ENCODE measurements at places on chromosomes 5 and 9.

- DNase-seq = no peak
These were observed 4.9 kb downstream of the AKNA start for GRCh38 chr9:114382699-114383520.

DNA sequence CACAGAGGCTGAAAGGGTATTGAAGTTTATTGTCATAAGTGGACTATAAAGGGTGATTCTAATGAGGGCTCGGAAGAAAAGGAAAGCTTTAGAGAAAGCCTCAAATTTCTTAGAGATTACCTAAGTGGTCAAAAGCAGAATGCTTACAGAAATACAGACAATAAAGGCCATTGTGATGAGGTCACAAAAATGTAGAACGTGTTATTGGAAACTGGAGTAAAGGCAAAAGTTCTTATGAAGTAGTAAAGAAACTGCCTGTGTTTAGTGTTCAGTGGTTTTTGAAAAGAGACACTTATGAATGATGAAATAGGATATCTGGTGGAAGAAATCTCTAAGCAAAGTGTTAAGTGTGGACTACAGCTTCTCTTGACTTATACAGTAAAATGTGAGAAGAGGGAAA lies 726.9 kb downstream of the DNAH5 start:
- DNase-seq = no peak

GRCh38 chr5:169347786-169348185 lies 46.8 kb upstream of the SLIT3 start:
- DNase-seq = no peak

GRCh38 chr9:89409466-89409865 lies 88.4 kb downstream of the SEMA4D start:
- DNase-seq = no peak

- DNase-seq = peak; percentile 29
These were observed 21.5 kb downstream of the TNFSF8 start for GRCh38 chr9:114908805-114909448.

GRCh38 chr9:89597711-89598362 lies 7.0 kb upstream of the GADD45G start:
- peak; percentile 58 for DNase-seq

DNA sequence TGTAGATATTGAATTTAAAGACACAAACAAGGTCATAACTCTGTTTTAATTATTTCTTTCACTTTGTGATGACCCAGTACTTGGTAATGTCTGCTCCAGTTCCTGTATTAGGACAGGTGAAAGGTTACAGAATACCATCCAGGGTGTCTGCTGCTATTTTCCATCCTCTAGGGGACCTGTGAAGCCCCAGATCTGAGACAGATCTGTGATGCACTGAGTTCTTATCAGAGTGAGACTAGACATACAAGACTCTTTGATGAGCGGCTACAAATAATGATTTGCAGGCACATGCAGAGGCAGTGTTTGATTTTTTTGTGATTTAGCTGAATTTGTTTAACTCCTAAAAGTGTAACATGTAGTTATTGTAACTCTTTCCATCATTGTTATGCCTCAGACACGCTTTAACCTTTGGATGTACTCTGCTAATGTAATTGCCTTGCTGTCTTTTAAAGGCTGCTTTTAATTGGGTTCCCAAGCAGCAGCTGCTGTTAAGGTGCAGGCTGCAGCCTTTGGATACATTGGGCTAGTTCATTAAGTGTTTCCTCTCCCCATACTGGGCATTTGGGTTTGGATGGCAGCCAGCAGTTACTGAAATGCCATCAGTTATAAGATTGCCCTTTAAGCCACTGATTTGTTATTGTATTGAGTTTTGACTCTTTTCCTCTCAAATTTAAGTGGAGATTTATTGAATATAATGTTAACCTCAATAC lies 63.3 kb downstream of the RASGRF2 start:
- DNase-seq = no peak

- no peak for DNase-seq
These were observed 327.1 kb upstream of the NUDT12 start for GRCh38 chr5:103889500-103890209.

- no peak for DNase-seq
These were observed 87.5 kb downstream of the TRIM32 start for GRCh38 chr9:116774421-116775180.

GRCh38 chr9:95980262-95981125 lies 105.0 kb downstream of the ERCC6L2 start:
- no peak for DNase-seq

DNA sequence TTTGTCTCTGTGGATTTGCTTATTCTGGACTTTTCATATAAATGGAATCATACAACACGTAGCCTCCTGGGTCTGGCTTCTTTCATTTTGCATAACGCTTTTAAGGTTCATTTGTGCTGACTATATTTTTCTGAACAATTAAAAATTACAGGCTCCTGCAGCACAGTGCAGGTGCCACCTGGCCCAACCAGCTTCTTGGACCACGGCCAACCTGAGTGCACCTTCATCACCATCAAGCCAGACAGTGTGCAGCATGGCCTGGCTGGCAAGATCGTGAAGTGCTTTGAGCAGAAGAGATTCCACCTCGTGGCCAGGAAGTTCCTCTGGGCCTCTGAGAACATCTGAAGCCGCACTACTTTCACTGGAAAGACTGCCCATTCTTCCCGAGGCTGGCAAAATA lies 53.5 kb upstream of the COL15A1 start:
- no peak for DNase-seq

DNA sequence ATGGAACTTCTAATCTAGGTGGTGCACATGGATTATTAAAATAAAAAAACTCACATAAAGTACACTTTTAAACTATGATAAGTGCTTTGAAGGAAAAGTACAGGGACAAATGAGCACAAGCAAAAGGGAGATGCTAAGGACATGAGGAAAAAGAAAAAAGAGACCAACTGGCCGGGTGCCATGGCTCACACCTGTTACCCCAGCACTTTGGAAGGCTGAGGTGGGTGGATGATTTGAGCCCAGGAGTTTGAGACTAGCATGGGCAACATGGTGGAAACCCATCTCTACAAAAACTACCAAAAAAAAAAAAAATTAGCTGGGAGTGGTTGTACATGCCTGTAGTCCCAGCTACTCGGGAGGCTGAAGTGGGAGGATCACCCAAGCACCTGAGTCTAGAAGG lies 67.1 kb downstream of the SH3TC2 start:
- DNase-seq = no peak

DNA sequence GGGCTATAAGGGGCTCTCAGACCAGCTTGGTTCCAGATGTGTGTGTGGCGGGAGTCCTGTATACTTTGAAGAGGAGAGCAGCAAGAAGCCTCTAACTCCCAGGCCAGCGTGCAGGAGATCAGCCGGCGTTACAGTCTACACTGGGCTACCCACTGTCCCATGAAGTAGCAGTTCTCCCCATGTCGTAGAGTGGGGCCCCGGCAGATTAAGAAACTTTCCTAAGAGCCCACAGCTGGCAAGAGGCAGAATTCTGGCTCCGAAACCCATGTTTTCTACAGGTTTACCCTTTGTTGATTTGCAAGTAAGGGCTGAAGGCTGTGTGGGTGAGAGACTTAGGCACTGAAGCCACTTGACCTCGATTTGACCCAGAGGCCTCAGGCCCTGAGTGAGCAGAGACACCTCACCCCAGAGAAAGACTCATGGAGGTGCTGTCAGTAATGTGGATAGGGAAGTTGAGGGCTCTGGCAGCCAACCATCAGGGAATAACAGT lies 881 bp upstream of the B4GALT1 start:
- no peak for DNase-seq

GRCh38 chr9:33044162-33044673 lies 19.1 kb downstream of the DNAJA1 start:
- peak; percentile 92 for DNase-seq

DNA sequence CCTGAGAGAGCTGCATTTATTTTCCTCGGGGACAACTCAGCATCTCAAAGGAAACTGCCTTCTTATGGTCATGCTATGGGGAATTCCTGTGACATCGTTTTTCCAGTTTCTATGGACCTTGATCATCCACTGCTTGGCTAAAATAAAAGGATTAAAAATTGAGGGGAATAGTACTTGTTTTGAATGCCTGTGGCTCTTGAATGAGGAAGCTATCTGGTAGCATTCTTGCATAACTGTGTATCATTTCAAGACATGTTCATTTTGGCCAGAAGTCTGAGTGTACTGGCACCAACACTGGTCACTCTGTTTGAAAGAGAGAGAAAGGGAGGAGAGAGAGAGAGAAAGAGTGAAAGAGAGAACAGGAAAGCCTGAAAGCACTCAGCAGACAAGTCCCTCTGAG lies 116.7 kb downstream of the DOCK2 start:
- DNase-seq = no peak

- no peak for DNase-seq
These were observed 251.8 kb upstream of the POU5F2 start for GRCh38 chr5:93993161-93993560.

- DNase-seq = peak; percentile 70
These were observed 47.2 kb downstream of the ARHGEF28 start for GRCh38 chr5:73673161-73673591.

GRCh38 chr5:129001841-129002526 lies 36.7 kb downstream of the SLC27A6 start:
- DNase-seq = no peak

GRCh38 chr9:72788966-72789735 lies 163.7 kb downstream of the ALDH1A1 start:
- DNase-seq = no peak

GRCh38 chr5:139196296-139196956 lies 1.7 kb downstream of the SIL1 start:
- DNase-seq = no peak

- peak; percentile 55 for DNase-seq
These were observed 114.8 kb upstream of the DAPK1 start for GRCh38 chr9:87382900-87383299.

GRCh38 chr5:144659634-144660227 lies 489.1 kb downstream of the KCTD16 start:
- no peak for DNase-seq

DNA sequence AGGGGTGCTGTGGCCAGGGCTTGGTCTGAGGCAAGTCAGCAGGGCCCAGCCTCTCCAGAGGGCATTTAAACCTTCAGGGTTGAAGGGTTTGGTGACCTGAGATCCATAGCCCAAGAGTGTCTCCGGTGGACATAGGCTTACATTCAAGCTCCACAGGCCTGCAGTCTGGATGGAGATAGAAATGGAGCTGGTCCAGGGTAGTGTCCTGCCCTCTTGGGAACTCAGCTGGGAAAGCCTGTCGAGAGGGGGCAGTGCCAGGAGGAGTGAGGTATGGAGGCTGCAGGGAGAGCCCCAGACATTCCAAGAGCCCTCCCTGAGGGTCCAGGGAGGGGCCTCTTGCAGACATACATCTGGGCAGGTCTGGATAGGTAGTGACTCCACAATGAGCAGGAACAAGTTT lies 177.0 kb upstream of the MVB12B start:
- DNase-seq = no peak

- DNase-seq = no peak
These were observed 39.1 kb upstream of the CER1 start for GRCh38 chr9:14761584-14761983.

- peak; percentile 80 for DNase-seq
These were observed 23.0 kb downstream of the FBLL1 start for GRCh38 chr5:168552146-168552545.

DNA sequence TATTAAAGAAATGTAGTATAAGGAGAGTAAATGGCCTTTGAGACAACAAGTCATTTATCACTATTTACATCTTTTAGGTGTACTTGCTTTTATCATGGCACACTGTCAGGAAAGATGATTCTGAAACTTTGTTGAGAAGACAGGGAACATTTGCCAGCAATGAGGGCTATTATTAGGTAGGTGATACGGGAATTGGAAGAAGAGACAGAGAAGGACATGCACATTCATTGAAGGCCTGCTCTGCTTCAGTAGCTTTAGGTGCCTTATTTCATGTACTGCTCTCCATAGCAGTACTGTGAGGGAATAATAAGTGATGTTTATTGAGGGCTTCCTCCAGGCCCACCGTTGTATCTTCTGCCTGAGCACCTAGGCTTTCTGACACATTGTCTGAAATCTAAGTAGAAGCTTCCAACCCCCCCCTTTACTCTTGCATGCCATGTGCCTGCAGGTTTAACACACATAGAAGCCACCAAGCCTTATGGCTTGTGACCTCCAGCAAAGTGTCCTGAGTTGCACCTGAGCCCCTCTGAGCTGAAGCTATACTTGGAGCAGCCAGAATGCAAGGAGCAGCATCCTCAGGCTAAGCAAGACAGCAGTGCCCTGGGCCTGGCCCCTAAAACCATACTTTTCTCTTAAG lies 275.2 kb upstream of the VLDLR start:
- DNase-seq = no peak

DNA sequence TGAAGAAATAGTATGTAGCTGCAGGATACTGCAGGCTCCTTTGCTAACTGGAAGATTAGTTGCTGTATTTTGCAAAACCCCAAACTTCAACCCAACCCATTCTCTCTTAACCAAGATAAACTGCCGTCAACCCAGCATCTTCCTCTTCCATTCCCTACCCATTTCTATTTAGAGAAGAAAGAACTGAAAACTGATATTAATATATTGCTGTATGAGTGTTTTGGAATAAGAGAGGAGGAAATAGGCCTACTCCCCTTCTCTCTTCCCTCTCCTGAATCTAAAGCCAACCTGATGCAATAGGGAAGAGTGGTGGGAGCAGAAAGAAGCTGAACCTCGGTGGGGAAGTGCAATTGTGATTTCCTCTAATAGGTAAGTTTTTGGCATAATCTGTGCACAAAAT lies 83.7 kb downstream of the TMEM215 start:
- DNase-seq = no peak

- no peak for DNase-seq
These were observed 36.3 kb upstream of the CDKN2B start for GRCh38 chr9:22045423-22045822.
